Stimulated activated CD8-positive, alpha-beta memory T cell treated with anti-CD3 and anti-CD28 coated beads, Interleukin-15, amount 100 ng/mL, for 48 hours (primary cell): ENCODE measurements at places on chromosomes 4 and X.

DNA sequence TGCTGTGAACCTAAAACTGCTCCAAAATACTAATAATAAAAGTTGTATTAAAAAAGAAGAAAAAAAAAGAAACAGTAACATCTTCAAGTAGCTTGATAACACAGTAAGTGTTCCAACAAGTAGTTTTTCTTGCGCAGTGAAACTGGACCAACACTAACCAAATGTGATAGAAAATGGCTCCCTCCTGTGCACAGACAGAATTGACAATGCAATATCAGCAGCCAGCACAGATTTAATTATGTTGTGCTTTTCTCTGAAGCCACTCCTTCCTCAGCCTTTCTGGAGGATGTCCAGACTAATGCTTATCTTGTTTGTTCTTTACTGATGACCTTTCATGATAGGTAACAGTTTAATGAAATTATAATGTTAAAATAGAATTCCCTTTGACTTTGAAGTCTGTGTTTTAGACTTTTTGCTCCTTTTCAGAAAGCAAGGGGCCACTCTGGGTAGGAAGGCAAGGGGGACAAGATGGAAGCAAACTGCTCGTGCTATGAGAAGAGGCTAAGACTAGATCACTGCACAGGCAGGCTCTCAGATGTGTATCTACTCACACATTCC is 147.1 kb upstream of the RPL34 start:
- DNase-seq = no peak

DNA sequence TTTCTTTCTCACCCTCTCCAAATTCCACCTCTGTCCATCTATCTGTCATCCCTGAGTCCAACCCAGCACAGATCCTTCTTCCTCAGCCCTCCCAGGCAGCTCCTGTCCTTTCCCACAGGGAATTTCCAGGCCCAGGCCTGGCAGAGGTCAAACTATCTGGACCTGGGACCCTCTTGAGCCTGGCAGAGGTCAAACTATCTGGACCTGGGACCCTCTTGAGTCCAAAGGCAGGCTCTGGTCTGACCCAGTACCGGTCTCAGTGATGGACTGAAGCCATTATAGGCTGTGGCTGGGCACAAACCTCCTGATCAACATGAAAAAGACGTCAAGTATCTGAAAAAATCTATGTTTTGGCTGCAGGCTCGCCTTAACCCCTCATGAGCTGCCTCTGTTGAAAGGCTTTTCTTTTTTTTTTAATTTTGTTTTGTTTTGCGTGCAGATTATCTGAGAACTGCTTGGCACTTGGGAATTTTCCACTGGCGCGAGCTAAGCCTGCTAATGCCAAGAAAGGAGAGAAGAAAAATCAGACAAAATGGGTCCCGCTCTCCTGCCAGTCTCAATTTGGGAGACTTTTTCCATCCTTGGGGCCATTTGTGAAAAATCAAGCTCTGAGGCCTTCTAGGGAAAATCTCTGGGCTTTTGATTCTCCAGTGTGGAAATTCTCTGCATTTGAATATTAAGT is 31.2 kb downstream of the MSX1 start:
- DNase-seq = no peak

DNA sequence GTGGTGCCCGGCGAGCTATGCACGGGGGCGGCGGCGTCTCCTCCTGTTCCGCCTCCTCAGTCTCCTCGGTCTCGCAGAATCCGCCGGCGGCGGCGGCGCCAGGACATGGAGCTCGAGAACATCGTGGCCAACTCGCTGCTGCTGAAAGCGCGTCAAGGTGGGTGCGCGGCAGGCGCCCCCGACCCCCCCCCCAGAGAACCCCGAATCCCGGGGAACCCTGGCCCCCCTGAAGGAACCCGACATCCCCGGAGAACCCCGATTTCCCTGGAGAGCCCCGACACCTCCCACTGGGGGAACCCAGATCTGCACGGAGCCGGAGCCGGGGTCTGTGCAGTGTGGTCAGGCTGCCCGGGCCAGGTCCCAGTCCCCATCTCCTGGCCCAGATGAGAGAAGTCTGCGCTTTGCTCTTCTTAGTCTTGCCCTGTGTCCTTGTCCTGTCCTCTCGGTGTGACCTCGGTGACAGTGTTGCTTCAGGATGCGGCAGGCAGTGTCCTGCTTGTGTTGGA is 648 bp downstream of the GRK4 start:
- no peak for DNase-seq

- no peak for DNase-seq
Measured at GRCh38 chr4:156969911-156970310, 1.7 kb downstream of the PDGFC start.

DNA sequence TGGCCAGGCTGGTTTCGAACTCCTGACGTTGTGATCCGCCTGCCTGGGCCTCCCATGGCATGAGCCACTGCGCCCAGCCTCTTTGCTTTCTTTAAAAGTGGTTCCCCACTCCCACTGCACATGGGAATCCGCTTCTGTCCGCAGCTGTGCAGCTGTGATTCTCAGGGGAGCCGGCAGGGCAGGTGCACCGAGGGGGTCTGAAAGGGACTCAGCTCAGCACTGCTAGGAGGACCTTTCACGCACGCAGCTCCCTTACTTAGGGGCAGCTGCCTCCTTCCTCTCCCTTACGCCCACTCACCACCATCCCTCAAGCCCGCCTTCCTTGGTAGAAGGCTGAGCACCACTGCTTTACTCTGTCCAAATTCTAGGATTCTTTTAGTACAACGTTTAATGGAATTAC is 40.4 kb upstream of the CYP4V2 start:
- DNase-seq = no peak

- DNase-seq = no peak
Measured at GRCh38 chrX:44747969-44748368, 95.9 kb upstream of the DUSP21 start.

GRCh38 chr4:2888886-2889285 is 45.2 kb downstream of the ADD1 start:
- DNase-seq = no peak

DNA sequence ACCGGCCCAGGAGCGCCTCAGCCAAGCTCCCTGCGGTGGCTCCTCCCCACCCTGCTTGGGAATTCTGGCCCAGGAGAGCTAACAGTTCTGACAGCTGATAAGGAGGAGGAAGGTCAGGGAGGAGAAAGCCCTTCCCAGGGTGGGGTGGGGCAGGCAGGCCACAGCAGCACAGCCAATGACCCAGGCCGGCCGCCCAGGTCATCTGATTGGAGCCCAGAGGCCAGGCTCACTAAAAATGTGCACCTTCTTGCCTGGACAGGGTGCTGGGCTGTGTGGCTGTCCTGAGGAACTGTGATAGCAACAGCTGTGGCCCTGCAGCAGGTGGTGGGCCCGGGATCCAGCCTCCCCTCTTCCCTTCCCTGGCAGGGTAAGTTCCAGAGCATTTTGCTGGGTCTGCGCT is 17.2 kb upstream of the SH3TC1 start:
- no peak for DNase-seq

- no peak for DNase-seq
Measured at GRCh38 chr4:153645183-153645582, 38.9 kb upstream of the TLR2 start.

DNA sequence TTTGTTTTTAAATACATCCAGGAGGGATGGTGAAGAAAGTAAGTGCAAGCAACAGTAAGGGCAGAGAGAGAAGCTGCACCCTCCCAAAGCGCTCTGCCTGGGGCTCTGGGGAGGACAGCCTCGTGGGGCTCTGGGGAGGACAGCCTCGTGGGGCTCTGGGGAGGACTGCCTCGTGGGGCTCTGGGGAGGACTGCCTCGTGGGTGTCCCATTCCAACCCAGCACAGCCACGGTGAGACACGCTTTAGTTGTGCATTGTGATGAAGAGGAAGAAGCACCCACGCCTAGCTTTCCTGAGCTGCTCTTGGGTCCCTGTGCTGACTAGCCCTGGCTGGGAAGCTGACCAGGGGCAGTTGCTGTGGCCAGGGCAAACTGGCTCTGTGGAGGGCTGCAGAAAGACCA is 43.1 kb upstream of the SLC25A4 start:
- DNase-seq = no peak

- no peak for DNase-seq
Measured at GRCh38 chr4:53477038-53477565, 99.7 kb downstream of the FIP1L1 start.

GRCh38 chr4:3821580-3822229 is 55.5 kb downstream of the ADRA2C start:
- no peak for DNase-seq

GRCh38 chr4:57605376-57605775 is 495.2 kb upstream of the IGFBP7 start:
- DNase-seq = no peak

DNA sequence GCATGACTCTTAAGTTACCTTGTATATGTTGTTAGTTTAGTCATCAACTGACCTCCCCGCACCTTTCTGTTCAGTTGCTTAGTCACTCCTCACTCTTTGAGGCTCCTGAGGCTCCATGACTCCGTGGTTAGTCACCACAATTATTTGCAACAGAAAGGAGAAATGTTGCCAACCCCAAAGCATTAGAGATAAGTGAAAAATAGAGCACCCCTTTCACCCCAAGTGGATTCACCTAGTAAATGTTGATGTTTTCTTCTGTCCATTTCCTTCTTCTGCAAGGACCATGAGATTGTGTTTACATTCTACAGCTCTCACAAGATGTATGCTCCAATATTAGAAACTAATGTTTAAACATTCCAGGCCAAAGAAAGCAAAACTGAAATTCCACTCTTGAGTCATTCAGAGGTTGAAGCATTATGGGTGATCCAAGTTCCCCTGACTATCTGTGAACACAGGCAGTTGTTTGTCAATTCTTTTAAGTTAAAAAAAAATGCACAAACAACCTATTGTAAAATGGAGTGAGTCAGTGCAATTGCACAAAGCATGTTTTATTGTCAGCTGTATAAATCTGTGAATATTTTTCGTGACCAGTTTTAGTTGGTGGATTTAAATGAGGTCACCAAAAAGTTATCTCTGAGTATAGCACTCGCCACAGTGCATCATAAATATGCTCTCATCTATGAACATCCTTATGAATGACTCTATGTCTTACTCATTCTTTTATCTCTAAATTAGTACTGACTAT is 552.4 kb upstream of the MAGEB2 start:
- DNase-seq = no peak

DNA sequence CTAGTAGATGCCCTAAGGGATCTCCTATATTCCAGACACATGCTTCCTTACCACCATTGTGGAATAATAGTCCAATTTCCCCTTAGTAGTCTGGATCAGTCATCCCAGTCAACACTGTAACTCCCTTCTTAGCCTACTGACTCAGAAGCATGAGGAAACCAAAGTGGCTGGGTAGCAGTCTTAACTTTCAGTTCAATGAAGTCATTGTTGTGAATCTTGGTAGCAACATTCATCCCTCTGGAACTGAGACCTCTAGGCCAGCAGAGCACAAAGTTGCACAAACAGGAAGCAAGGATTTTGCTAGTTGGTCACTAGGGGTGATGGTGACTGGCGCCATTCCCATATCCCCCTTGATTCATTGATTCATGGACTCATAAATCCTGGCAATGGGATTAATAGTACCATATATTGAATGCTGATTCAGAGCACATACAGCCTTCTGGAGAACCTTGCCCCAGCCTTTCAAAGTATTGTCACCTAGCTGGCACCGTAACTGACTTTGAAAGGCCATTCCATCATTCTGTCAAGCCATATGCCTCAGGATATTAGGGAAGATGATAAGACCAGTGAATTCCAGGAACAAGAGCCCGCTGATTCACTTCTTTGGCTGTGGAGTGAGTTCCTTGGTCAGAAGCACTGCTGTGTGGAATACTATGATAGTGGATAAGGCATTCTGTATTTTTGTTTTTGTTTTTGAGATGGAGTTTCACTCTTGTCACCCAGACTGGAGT is 19.7 kb upstream of the GPAT3 start:
- no peak for DNase-seq

DNA sequence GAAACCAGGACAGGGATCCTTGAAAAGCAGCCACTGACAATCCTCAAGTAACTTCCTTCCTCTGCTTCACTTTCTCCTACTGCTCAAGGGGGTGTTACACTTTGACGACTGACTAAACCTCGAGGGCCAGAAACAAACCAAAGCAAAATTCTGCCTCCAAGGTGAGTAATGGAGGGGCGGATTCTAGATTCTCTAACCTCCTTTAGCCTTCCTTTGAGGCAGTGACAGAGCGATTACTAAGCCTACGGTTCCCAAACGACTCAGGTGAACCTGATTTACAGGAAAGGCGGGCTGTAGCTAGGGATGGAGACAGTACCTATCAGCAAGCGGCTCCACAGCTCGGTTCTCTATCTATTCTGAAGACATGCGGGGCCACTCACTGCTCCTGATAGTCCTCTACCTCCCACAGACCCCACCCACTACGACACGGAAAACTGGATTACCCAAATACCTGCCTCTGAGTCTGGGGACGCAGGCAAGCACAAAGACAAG is 487 bp downstream of the TBCK start:
- DNase-seq = peak; percentile 19

DNA sequence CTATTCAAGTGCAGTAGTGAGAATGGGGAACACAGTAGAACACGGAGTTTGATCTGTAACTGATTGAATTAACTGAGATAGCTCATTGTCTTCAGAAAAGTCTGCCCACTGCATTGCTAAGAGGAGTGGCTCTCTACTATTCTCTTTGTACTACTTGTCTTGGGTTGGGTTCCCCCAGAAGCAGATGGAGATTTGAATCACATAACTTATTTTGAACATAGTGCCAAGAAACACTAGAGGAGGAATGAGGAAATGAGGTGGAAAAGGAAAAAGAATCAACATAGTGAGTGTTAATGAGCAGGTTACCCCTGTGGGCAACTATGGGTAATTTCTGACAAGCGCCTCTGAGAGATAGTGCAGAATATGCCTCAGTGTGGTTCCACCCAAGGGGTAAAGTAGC is 362.7 kb downstream of the STIM2 start:
- DNase-seq = no peak

- DNase-seq = no peak
Measured at GRCh38 chrX:28659269-28659668, 72.0 kb downstream of the IL1RAPL1 start.

- no peak for DNase-seq
Measured at GRCh38 chr4:155060873-155061272, 147.6 kb upstream of the NPY2R start.

- DNase-seq = no peak
Measured at GRCh38 chr4:151093203-151093602, 6.2 kb upstream of the RPS3A start.

DNA sequence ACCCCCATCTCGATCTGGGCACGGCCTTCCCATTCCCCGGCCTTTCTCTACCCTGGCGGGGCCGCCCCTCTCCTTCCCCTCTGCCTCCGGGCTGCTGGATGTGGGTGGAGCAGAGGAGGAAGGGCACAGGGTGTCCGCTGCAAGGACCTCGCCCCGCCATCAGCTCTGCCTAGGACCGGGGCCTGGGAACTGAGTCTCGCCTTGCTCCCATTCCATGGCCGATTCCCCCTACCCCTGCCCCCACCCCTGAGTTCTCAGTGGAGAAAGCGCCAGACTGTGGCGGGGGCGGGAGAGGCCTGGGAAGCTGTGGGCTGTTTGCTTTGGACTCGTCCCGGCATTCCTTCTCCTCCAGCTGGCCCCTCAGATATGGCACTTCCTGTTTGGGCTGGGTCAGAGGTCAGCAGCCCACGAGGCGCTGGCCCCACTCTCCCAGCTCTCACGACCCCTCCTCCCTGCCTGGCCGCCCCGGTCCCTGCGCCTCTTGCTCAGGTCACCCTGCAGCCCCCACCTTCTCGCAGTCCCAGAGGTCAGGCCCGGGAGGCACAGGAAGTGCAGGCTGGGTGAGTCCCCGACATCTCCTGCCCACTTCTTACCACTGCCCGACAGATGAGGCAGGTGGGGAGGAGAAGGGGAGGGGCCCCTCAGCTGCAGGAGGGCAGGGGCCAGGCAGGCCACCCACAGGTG is 6.4 kb upstream of the BGN start:
- no peak for DNase-seq
